Panc1 (cell line): ENCODE measurements at places on chromosomes 4 and X.

- no peak for DNase-seq
- H3K36me3 ChIP-seq, result no peaks in the 10 kb centered on the region
- no peak overlapping the region for H3K4me3 ChIP-seq
- H3K4me1 ChIP-seq, result no peaks in the 10 kb centered on the region
These were observed 899.2 kb downstream of the FAT4 start for GRCh38 chr4:126213996-126214395.

DNA sequence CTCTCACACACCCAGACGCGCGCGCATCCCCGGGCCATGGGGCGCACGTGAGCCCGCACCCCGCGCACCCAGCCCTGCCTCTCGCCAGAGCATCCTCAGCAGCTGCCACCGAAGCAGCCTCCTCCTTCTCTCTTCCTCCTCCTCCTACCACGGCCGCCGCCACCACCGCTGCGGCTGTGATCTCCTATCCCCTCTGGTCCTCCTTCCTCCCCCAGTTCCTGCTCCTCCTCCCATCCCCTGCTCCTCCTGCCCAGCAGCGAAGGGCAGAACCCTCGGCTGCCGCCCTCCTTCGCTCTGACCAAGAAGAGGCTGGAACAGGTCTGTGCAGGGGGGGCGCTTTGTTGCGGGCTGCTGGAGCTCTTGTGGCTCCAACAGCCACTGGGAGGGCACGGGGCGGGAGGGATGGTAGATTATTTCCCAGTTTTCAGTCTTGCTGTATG is 148.7 kb upstream of the CHRDL1 start:
- no peaks in the 10 kb centered on the region for H3K4me1 ChIP-seq
- H3K27ac ChIP-seq, result no peak overlapping the region

GRCh38 chr4:122775987-122776836 is 43.7 kb downstream of the BBS12 start:
- no peaks in the 10 kb centered on the region for H3K36me3 ChIP-seq
- H3K4me1 ChIP-seq, result no peaks in the 10 kb centered on the region; the same call in 1 of the 2 replicates
- DNase-seq, result no peak
- H3K27ac ChIP-seq, result peak overlapping the region; percentile 44; the same call in 1 of the 2 replicates

- H3K36me3 ChIP-seq, result peaks cover 2% of the 10 kb centered on the region; the same call in 1 of the 2 replicates
- peaks cover 32% of the 10 kb centered on the region for H3K4me1 ChIP-seq
- no peaks in the 10 kb centered on the region for H3K27me3 ChIP-seq
- no peak overlapping the region for H3K27ac ChIP-seq
- H3K4me3 ChIP-seq, result no peak overlapping the region
- no peak for DNase-seq
These were observed 58.3 kb downstream of the PCGF3 start for GRCh38 chr4:763922-764321.

- no peak overlapping the region for H3K27ac ChIP-seq
- DNase-seq, result no peak
- no peaks in the 10 kb centered on the region for H3K36me3 ChIP-seq
- peaks cover 2% of the 10 kb centered on the region for H3K27me3 ChIP-seq
- H3K4me3 ChIP-seq, result no peak overlapping the region
- no peaks in the 10 kb centered on the region for H3K4me1 ChIP-seq
These were observed 169.6 kb upstream of the GATB start for GRCh38 chr4:151930372-151930771.
